Activated CD8-positive, alpha-beta memory T cell treated with anti-CD3 and anti-CD28 coated beads, Interleukin-2, amount 50 U/mL, for 48 hours (primary cell): ENCODE measurements at places on chromosomes 5 and 9.

GRCh38 chr5:16144416-16144815 is 35.2 kb downstream of the MARCHF11 start:
- DNase-seq, result no peak

DNA sequence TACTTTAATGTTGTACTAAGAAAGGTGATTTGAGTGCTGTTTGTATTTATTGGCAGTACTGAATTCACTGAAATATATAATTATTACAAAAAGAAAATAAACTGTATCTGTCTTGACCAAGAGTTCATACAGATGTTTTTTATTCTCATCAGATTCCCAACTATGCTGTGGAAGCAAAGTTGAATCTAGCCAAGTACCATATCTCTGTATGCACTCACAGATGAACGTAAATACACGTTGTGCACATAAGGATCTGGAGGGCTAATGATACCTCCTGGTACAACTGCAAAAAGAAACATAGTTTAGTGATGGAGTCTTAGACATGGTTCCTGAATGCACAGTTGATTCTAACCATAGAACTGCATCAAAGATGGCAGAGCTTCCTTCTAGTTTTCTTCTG is 169.4 kb downstream of the CD180 start:
- no peak for DNase-seq

DNA sequence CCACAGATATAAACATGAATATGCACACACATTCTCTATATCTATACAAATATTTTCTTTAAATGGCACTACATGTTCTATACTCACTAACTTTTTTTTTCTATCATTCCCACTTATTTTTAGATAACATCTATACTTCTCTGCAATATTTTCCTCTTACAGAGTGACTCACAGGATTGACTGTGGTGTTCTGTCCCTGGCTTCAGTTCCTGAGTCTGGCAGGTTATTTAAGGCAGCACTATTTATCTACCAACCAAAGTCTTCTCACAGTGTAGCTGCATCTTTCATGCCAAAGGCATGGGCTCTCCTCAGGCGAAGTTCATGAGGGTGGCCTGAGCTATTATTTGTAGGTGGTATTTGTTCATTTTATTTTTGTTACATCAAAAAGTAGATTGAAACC is 409.0 kb downstream of the PRR16 start:
- no peak for DNase-seq

GRCh38 chr5:126355940-126356339 is 67.3 kb upstream of the GRAMD2B start:
- DNase-seq, result no peak

DNA sequence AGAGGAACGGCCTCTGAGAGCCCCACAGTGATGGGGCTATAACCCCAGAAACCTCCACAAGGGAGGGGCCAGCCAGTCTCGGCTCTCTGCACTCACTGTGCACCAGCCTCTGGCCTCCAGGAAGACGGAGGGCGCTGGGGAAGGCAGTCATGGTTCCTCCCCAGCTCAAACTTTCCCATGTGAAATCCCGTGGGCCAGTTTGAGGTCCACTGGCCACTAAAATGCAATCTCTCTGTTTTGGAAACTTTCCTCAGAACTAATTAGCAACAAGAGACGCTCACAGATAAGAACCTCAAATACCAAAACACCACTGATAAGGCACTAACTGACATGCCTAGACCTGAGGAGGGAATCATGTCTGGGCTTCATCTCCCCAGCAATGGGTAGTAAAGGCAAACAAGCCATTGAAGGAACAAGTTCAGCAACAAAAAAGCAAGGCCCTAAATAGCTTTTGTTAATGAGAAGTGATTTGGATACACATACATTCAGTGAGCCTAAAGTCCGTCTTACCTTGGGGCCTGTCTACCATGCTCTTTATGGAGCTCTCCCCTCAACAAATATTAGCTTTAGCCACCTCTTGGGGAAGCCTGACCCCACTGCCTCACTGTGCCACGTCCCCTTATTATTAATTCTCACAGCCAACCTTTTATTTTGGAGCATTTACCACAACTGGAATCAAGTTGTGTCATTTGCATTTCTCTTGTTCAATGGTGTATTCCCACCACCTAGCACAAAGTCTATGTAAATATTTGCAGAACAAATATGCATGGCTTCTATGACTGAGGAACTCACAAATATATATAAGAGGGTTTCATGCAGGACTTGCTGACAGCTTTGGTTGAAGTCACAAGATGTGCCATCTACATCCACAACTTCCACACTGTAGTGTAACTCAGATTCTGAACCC is 56.1 kb upstream of the GLRX start:
- DNase-seq, result no peak

GRCh38 chr5:16051246-16051755 is 128.3 kb downstream of the MARCHF11 start:
- no peak for DNase-seq

GRCh38 chr5:61949679-61950435 is 356.1 kb upstream of the KIF2A start:
- DNase-seq, result no peak

DNA sequence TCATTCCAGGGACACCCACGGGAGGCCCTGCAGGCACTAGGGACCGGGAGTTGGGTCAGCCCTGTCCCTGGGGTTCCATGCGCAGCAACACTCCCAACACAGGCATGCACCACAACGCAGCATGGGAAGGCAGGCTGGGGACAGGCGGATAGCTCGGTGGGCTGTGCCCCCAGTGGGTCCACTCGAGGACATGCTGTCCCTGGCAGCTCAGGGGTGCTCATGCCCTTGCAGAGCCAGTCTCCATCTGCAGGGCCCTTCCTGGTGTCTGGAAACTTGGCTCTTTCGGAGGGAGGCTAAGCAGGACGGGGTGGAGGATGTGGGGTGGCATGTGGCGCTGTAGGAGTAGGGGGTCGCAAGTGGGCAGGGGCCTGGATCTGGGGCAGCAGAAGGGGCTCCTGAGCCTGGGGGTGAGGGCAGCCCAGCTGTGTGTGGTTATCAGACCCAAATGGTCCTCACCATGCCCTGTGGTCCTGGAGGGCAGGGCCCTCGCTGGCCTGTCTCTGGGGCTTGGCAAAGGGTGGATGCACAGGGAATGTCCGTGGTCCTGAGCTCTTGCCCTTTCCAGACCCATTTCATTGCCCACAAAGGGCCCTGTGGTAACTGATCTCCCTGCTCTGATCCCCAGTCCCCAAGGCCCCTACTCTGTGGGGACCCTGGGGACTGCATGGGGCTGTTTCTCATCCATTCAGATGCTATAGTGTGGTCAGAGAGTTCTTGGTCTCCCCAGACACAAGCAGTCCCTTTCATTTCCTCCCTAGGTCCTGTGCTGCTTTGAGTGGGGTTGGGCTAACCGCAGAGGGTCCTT is 90.3 kb upstream of the PHYKPL start:
- no peak for DNase-seq

DNA sequence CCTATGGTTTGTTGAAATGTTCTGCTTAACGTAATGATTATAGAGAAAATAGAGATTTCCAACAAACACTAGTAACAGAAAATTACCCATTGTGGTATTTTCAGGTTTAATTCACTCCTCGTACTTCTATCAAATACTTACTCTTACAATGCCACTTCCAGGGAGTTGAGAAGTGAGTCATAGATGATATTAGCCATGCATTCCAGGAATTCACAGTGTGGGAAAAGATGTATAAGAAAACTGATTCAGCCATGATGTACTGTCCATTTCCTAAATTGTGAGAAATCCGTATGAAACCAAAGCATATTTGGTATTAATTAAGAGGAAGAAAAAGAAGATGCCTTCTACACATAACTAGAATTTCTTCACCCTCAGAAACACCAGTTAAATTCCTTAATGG is 1854.6 kb upstream of the WWC1 start:
- DNase-seq, result no peak

- DNase-seq, result no peak
These were observed 81.3 kb upstream of the IER5L start for GRCh38 chr9:129259375-129259774.
